ENCODE measurements at places on chromosomes 6 and 20.

- DNase-seq, result no peak
Measured at GRCh38 chr6:20870021-20870420, 335.8 kb downstream of the CDKAL1 start.

- DNase-seq, result no peak
Measured at GRCh38 chr20:41697861-41698559, 79.8 kb upstream of the CHD6 start.

DNA sequence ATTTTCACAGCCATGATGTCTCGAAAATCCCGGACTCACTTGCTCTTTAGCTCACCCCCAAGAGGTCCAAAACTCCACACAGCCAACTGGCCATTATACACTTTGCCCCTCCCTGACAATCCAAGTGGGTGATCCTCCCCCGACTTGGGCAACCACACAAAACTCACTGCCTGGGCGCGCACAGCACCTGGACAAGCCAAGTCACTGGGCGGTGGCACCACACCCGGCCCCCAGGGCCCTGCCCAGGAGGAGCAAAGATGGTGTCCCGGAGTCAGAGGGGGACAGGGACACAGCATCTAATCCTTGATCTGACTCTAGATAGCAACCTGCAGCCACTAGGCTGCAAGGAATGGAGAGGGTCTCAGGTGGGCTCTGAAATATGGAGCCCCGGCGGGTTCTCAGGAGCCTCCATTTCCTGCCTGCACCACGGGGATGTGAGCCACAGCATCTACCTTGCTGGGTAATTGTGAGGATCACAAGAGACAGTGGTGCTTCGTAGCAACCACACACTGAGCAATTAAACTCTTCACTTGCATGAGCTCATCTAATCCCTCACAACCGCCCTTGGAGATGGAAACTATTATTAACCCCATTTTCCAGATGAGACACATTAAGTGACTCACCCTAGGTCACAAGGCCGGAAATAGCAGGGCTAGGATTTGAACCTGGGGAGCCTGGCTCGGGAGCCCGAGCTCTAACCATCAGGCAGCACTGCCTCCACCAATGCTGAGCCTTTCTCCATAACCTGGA, 66.6 kb downstream of the BMP7 start:
- DNase-seq, result no peak

DNA sequence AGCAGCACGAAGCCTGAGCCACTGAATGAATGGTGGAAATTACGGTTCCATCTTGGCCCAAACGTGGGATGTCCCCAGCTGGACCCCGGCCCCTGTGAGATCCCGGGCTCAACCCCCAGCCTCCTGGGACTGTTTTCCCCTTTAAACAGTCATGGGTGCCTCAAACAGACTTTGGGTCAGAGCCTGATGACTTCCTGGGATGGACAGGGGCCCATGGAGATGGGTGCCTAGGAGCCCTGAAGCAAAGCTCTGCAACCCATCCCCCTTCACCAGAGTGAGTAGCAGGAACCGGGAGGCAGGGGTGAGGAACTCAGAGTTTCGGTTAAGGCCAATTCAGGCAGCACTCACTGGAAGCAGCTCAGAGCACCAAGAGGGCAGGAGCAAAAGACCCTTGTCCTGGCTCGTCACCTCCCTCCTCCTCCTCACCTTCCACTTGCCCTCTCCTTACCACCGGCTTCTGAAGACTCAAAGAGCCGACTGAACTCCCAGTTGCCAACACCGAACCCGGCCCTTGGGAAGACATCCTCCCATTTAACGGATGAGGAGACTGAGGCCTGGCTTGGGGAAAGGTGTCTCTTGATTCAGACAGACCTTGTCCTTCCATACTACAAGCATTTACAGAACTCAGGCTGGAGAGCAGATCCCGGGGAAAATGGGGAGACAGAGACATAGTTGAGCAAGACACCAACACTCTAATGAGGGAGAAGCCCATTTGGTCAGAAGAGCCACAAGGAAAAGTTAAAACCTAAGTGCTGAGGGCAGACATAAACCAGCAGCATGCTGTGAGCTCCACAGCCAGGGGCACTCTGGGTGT, 14.9 kb upstream of the TLDC2 start:
- no peak for DNase-seq

GRCh38 chr6:5606546-5606945, 345.2 kb downstream of the FARS2 start:
- DNase-seq, result no peak

- DNase-seq, result no peak
Measured at GRCh38 chr20:46987001-46987400, 92.4 kb downstream of the EYA2 start.

- no peak for DNase-seq
Measured at GRCh38 chr20:21083825-21084325, 22.3 kb downstream of the LINC00237 start.

- peak; percentile 54 for DNase-seq
Measured at GRCh38 chr20:57389695-57390603, 1.2 kb upstream of the RBM38 start.

Measured in activated T-helper 2 cell treated with anti-CD3 and anti-CD28 coated beads, Interferon-gamma antibody, Interleukin-2, Interleukin-4, amounts not matched to agents 10 μg/mL and 5 μg/mL and 100 μg/mL, durations not matched to agents 14 hours and 24 hours and 36 hours (primary cell).